Cardiac ventricle fibroblast (primary cell): ENCODE measurements at places on chromosomes 16 and 17. TPM values are rescaled to one million over a fixed set of nuclear protein-coding genes. Genes with fewer than 3 reads are reported as not detected.

The AOC3 gene
- 3.3 and 6.3 TPM in 2 replicates for total RNA-seq

The TMEM98 gene
- total RNA-seq = 131 and 144 TPM in 2 replicates

The CRYBA1 gene
- total RNA-seq = not detected in 2 replicates

The CEMP1 gene
- not detected in 2 replicates for total RNA-seq

The TM4SF5 gene
- total RNA-seq = not detected in 2 replicates

The ARL4D gene
- 13.9 and 15.4 TPM in 2 replicates for total RNA-seq

The ADAD2 gene
- not detected in 2 replicates for total RNA-seq

The TSPOAP1 gene
- total RNA-seq = 0.05 and 0.12 TPM in 2 replicates

The RAMP2 gene
- total RNA-seq = 0.24 and 1.8 TPM in 2 replicates

The NOB1 gene
- 58.0 and 65.7 TPM in 2 replicates for total RNA-seq

The VMP1 gene
- 119 and 122 TPM in 2 replicates for total RNA-seq

The SCN4A gene
- not detected in 2 replicates for total RNA-seq

The MEIOC gene
- total RNA-seq = 0.06 and 0.24 TPM in 2 replicates

The DPEP3 gene
- total RNA-seq = not detected in 2 replicates

The MYL11 gene
- not detected in 2 replicates for total RNA-seq

The DNASE1 gene
- total RNA-seq = 5.4 and 6.5 TPM in 2 replicates

The CRLF3 gene
- total RNA-seq = 5.0 and 7.5 TPM in 2 replicates

The ENPP7 gene
- total RNA-seq = not detected in 2 replicates

The KCTD19 gene
- total RNA-seq = not detected in 2 replicates

The SKAP1 gene
- not detected in 2 replicates for total RNA-seq

The PKD1 gene
- 85.9 and 91.5 TPM in 2 replicates for total RNA-seq

The CDRT15L2 gene
- total RNA-seq = not detected in 2 replicates

The JPH3 gene
- total RNA-seq = not detected in 2 replicates

The CAMKK1 gene
- 3.3 and 3.5 TPM in 2 replicates for total RNA-seq

The TBX4 gene
- not detected in 2 replicates for total RNA-seq

The AANAT gene
- not detected in 2 replicates for total RNA-seq

The NLRC3 gene
- 0.19 TPM in 1 of 2 replicates, not detected in the other for total RNA-seq

The KRTAP4-5 gene
- not detected in 2 replicates for total RNA-seq

The KIF18B gene
- total RNA-seq = 1.00 and 1.5 TPM in 2 replicates

The C16orf92 gene
- total RNA-seq = not detected in 2 replicates

The TMC6 gene
- total RNA-seq = 2.2 and 3.0 TPM in 2 replicates

The SPECC1 gene
- total RNA-seq = 31.3 and 36.0 TPM in 2 replicates

The ZSCAN10 gene
- total RNA-seq = not detected in 2 replicates

The KRT20 gene
- total RNA-seq = not detected in 2 replicates

The EFCAB13 gene
- 0.39 and 0.62 TPM in 2 replicates for total RNA-seq

The NPIPA8 gene
- 5.3 and 32.2 TPM in 2 replicates for total RNA-seq

The KRT14 gene
- total RNA-seq = 0.34 TPM in 1 of 2 replicates, not detected in the other

The ALOX15B gene
- total RNA-seq = 0.50 and 0.83 TPM in 2 replicates

The SMIM36 gene
- not detected in 2 replicates for total RNA-seq

The TBC1D3 gene
- total RNA-seq = not detected in 2 replicates

The NUBP2 gene
- total RNA-seq = 61.6 and 65.2 TPM in 2 replicates

The SULT1A1 gene
- 28.6 and 35.3 TPM in 2 replicates for total RNA-seq

The RAB11FIP4 gene
- total RNA-seq = 0.34 and 0.75 TPM in 2 replicates

The MYH8 gene
- total RNA-seq = not detected in 2 replicates

The CA4 gene
- total RNA-seq = not detected in 2 replicates

The ANKS4B gene
- not detected in 2 replicates for total RNA-seq

The DRC7 gene
- 0.34 TPM in 1 of 2 replicates, not detected in the other for total RNA-seq

The AMDHD2 gene
- 21.1 and 34.5 TPM in 2 replicates for total RNA-seq

The UTS2R gene
- not detected in 2 replicates for total RNA-seq

The ORMDL3 gene
- 43.6 and 46.1 TPM in 2 replicates for total RNA-seq

The TEX14 gene
- 0.34 TPM in 1 of 2 replicates, not detected in the other for total RNA-seq

The PIPOX gene
- total RNA-seq = 0.24 TPM in 1 of 2 replicates, not detected in the other
